Heart right ventricle (tissue), 16 donors: ENCODE measurements at places on chromosomes 4 and X. TPM values are rescaled to one million over a fixed set of nuclear protein-coding genes. Genes with fewer than 3 reads are reported as not detected.

- H3K27me3 ChIP-seq = no peaks in the 10 kb centered on the region
- no peak for DNase-seq
- no peaks in the 10 kb centered on the region for H3K4me1 ChIP-seq
- H3K36me3 ChIP-seq = no peaks in the 10 kb centered on the region
- no peak overlapping the region for H3K4me3 ChIP-seq
These were observed 66.9 kb upstream of the NEIL3 start for GRCh38 chr4:177242651-177243286.

DNA sequence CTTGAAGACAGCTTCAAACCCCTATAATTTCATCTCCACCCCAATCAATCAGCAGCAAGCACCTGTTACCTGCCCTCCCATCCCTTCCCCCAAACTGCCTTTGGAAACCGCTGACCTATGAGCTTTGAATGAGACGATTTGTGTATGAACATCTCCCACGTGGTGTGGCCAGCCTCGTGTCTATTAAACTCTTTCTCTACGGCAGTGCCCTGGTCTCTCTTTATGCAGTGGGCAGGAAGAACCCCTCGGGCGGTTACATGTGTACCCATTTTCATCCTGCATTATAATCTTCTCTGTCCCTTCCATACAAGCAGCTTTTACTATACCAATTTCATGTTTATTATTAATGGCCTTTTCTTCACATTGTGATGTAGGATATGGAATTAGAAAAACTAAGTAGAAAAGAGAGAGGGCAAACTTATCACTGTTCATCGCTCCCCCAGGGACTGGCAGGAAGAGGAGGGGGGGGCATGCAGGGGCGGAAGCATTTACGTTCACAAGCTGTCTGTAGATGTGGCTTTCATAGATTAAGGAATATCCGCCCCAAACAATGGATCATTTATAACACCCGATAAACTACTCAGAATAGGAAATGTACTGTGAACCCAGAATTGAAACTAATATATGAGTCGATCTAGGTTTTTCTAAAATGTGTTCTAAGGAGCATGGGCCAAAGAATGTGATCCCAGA, 95.5 kb upstream of the ZNF518B start:
- H3K4me3 ChIP-seq = no peak overlapping the region
- no peaks in the 10 kb centered on the region for H3K36me3 ChIP-seq
- no peaks in the 10 kb centered on the region for H3K4me1 ChIP-seq
- H3K27me3 ChIP-seq = no peaks in the 10 kb centered on the region

GRCh38 chr4:6294705-6295421, 25.2 kb downstream of the WFS1 start:
- no peak for DNase-seq
- H3K36me3 ChIP-seq = peaks cover 4% of the 10 kb centered on the region
- H3K4me1 ChIP-seq = no peaks in the 10 kb centered on the region
- no peaks in the 10 kb centered on the region for H3K27me3 ChIP-seq
- no peak overlapping the region for H3K27ac ChIP-seq

DNA sequence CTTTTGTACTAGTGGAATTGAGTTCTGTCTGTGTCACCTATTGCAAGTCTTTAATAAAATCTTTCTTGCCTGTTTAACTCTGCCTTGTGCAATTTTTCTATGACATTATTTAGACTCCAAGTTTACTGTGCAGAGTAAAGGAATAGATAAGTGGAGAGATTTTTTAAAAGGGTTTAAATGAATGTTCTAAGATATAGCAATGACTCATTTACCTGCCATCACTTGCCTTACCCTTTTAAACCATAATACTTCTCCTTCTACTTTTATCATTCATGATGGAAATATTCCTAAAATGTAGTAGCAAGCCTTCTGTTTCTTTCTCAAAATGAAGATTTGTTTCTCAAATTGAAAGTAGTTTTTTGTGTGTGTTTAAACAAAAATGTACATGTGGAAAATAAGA, 782.8 kb upstream of the MAGEB2 start:
- H3K27ac ChIP-seq = no peak overlapping the region
- DNase-seq = no peak
- H3K36me3 ChIP-seq = no peaks in the 10 kb centered on the region
- H3K4me1 ChIP-seq = no peaks in the 10 kb centered on the region

DNA sequence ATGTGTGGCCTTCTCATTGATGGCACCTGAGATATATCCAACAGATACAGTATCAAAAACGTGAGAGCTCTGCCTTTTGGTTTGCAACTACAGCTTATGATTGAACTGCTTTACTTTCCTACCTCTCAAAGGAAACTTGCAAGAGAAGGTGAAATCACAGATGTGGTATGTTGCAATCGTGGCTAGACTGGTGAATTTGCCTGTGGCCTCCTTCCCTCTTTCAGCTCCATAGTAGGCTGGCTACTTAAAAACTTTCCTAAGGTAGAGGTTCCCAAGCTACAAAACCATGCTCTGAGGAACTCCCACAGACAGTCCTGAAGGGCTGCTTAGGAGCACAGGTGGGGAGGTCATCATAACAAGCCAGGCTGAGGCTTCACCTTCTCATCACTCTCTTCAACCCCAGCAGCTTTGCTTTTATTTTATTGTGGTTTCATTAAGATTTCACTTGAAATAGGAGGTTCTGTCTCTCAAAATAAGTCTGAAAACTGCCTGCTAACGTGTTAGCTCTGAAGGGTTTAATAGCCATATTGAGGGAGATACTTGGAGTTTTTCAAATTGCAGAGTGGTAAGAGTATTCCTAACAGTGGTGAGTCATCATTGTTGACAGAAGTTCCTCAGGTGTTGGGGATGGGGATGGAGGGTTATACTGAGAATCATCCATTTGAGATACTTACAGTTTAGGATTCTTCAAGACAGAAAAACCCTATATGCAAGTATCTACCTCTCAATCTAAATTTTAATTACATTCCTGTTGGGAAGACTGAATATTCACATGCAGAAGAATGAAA, 93.5 kb upstream of the UCP1 start:
- H3K27ac ChIP-seq = no peak overlapping the region
- H3K36me3 ChIP-seq = peaks cover 78% of the 10 kb centered on the region
- no peaks in the 10 kb centered on the region for H3K4me1 ChIP-seq

DNA sequence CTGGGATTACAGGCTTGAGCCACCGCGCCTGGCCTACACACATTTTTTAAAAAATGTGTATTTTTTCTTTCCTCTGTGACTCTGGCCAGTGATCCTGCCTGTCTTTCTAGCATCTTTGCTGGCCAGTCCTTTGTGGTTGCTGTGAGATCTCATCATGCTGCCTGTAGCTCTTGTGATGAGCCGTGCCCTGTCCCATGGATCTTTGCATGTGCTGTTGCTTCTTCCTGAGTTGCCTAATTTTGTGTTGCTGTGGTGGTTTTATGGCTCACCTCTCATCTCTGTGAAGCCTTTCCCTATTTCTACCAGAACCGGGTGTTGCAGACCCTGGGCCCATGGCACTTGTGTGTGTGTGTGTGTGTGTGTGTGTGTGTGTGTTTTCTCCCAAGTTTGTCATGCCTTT, 8.3 kb downstream of the NSD2 start:
- no peaks in the 10 kb centered on the region for H3K36me3 ChIP-seq
- H3K4me1 ChIP-seq = no peaks in the 10 kb centered on the region
- no peaks in the 10 kb centered on the region for H3K27me3 ChIP-seq
- H3K4me3 ChIP-seq = no peak overlapping the region

- no peaks in the 10 kb centered on the region for H3K27me3 ChIP-seq
- no peak overlapping the region for H3K27ac ChIP-seq
- no peak overlapping the region for H3K4me3 ChIP-seq
These were observed 81.5 kb upstream of the PACRGL start for GRCh38 chr4:20618731-20619130.

Gene USP17L15
- not detected for total RNA-seq
